Activated naive CD4-positive, alpha-beta T cell treated with anti-CD3 and anti-CD28 coated beads for 36 hours (primary cell): ENCODE measurements at places on chromosomes 6 and 20.
A peak's percentile ranks its signal among the peaks of the same experiment; 100 is the strongest.

- no peak for DNase-seq
Observed at GRCh38 chr6:133227344-133227743, 13.8 kb upstream of the EYA4 start.

GRCh38 chr20:35303382-35303734 lies 11.1 kb upstream of the FAM83C start:
- DNase-seq: no peak

GRCh38 chr6:29965873-29966601 lies 23.7 kb downstream of the HLA-A start:
- DNase-seq: peak; percentile 89

GRCh38 chr20:49887251-49888211 lies 27.8 kb downstream of the SPATA2 start:
- DNase-seq: no peak

DNA sequence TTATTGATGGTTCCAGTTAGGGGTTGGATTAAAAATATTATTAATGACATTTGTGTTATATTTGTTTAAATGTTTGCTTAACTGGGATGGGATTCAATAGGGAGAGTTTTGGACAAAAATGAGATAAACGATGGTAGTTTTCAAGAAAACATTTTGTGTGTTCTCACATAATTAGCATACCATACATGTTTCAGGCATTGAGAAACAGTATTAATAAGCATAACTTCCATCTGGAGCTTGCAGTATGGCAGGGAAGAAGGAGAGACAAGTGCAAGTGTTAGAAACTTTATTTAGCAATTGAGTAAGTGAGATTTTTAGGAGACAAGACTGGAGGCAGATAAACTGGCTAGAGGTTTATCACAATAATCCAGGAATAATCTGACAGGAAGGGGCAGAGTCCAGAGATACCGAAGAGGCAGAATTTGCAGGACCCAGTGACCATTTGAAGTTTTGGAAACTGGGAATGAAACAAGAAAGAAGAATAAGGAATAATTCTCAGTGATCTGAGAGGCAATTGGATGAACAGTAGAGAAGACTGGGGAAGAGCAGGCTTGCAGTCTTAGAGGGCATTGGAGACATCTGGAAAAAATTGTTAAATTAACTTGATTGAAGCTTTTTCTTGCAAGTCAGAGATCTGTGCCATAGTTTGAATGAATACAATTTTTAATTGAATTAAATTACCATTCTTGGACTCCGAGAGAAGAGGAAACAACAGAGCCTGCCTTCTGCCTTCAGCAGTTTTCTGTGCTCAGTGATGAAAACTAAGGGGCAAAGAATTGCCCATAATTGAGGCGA lies 73.0 kb upstream of the PTCHD4 start:
- DNase-seq: no peak

DNA sequence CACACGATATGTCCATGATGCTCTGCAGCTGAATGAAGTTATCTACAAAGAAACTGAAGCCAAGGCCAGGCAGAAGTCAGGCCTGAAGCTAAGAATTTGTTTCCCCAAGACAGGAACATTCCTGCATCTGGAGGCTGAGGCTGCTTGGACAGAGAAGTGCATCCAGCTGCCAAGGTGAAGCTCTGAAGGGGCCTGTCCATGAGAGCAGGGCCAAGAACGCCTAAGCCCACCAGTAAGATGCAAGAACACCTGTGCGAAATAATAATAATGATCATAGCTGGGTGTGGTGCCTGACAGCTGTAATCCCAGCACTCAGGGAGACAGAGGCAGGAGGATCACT lies 37.7 kb upstream of the B4GALT5 start:
- DNase-seq: no peak

- DNase-seq: no peak
Observed at GRCh38 chr6:144341831-144342527, 56.8 kb downstream of the UTRN start.

DNA sequence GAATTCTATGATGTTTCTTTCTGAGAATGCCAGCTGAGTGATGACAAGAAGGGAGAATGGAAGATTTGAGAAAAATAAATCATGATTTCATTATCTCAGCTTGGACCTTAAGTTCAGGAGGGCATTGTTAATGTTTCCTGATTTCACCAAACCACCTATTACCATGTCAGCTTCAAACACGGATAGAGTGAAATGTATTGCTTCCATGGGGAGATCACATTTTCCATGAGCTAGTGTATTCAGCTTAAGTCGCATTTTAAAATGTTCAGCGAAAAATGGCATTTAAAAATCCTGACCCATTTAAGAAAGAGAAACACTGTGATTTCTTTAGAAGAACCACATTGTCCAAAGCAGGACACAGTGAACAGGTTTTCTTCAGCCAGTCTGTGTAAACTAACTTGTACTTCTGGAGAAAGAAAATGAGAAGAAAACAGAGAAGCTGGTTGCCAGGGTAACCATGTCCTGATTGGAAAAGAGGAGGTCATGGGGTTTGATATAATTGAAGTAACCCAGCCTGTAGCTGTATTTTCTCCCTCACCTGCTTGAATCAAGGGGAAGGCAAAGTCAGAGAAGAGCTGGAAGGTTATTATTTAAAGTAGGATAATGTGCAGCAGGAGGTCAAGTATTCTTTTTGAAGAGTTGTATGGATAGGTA lies 684.1 kb upstream of the NRSN1 start:
- DNase-seq: no peak

- DNase-seq: no peak
Observed at GRCh38 chr20:43917380-43917779, 2.7 kb downstream of the TOX2 start.

- no peak for DNase-seq
Observed at GRCh38 chr6:3777730-3778461, 26.4 kb upstream of the PXDC1 start.

DNA sequence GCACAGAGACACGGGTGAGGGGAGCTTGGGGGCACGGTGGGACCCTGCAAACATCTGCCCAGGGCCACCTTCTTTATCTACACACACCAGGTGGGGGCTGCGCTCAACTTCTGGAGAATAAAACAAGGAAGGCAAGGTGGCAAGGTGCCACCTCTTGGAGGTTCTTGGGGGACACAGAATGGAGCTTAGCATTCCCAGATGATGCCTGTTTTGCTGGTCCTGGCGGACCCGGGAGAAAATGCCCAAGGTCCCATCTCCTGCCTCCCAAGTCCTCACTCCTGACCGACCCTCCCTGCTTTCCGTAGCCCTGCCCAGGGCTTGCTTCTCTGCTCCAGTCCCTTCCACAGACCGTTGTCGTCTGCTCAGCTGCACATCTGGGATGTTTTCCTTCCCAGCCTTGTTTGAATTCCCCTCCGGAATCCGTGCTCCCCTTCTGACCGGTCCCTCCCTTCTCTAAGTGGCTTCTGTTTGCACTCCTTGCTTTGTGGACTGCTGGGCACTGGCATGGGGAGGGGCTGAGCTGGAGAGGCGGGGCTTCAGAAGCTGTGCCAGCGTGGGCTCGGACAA lies 13.1 kb downstream of the ITPR3 start:
- DNase-seq: no peak

DNA sequence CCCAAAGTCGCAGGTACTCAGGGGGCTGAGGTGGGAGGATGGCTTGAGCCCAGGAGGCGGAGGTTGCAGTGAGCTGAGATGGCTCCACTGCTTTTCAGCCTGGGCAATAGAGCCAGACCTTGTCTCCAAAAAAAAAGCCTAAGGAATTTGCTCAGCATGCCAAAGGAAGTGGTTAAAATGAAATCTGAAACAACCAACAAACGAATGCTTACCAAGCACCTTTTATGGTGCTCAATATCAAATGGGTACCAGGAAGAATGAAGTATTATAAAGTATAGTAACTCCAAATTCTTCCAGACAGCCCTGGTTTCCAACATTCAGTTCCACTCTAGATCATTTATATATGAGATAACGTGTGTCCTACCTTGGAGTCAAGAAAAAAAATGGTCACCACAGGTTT lies 14.0 kb downstream of the GMDS start:
- DNase-seq: no peak

DNA sequence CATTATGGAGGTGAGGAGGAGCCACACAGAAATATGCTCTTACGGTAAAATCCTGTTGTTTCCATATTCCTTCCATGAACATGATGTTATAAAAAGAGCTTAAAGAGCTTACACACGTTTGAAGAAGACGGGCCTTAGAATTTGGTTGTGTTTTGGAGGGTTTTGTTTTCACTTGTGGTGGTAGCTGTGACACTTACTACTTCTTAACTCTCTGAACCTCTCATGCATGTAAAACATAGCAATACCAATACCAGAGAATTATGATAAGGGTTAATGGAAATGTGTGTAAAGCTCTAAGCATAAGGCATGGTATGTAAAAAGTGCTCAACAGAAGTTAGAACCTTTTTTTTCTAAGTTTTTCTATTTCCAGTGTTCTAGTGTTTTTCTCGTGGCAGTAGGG lies 256.1 kb upstream of the KCNQ5 start:
- DNase-seq: no peak

DNA sequence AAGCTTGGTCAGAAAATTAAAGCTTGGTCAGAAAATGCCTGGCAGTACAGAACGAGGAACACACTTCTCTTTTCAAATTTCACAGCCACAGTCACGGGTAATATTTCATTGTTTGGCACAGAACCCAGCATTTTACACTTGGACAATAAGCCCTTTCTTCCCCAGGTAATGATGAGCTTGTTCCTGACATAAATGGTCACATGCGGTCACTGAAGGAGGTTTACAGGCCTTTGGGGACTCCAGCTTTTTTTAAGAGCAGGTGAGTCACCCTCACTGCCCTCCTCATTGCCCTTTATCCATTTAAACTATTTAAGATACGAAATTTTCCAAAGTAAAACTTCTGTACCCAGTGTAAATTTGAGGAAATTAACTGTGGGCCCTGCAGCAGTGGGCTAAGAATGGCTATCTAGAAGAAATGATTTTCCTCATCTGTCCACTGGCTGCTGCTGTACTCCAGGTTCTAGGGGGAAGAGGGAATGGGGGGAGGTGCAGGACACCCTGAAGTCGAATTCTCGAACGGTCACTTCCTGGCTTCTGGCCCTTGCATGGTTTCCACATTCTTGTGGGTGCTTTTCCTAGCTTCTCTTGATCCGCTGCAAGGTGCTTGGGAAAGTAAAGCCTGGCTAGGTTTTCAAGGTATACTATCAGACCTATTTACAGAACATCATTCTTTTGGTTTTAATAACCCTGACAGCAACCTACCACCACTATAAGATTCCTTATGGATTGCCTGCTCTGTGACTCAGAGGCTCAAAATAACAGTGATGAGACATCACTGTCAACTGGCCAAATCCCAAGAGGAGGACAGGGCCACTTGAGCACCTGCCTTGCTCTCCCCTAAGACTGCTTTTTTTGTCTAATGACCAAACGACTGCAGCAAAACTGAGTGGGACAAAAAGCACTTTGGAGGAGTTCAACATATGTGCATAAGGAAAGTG lies 75.8 kb downstream of the PREP start:
- DNase-seq: no peak

- DNase-seq: no peak
Observed at GRCh38 chr6:37799263-37799644, 20.3 kb upstream of the ZFAND3 start.

DNA sequence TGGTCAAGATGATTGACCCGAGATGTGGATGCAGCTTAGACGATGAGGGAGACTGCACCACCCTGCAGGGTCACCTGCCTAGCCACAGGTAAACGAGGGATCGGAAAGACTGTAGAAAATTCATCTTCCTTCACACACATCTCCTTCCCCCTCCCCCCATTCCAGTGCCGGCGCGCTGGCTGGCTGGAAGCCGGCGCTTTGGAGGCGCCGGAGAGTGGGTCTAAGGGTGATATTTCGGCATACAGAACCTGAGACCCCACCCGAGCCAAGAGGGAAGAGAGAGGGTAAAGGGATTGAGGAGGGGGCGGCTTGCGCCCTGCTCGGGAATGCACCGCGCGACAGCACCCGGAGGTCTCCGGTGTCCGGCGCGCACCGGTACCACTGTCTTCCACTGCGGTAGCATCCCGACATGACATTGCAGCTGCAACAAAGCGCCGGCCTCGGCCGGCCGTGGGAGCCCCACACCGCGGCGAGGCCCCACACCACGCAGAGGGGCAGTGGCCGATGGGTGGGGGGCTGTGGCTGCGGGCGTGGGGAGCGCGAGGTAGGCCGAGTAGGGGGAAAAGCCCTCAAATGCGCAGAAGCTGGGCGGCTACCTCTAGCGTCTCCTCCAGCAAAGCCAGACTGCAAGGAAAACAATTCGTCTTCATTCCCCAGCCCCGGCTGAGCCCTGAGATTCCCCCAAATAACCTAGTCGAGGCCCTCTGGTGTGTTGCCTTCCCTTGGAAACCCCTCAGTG lies 984 bp downstream of the TNFRSF21 start:
- DNase-seq: peak; percentile 10
